ENCODE measurements at places on chromosomes 5 and 9. TPM values are rescaled to one million over a fixed set of nuclear protein-coding genes. Genes with fewer than 3 reads are reported as not detected.

CSF2 gene
- total RNA-seq, result not detected

DNAH5 gene
- total RNA-seq, result 0.62 TPM

DNA sequence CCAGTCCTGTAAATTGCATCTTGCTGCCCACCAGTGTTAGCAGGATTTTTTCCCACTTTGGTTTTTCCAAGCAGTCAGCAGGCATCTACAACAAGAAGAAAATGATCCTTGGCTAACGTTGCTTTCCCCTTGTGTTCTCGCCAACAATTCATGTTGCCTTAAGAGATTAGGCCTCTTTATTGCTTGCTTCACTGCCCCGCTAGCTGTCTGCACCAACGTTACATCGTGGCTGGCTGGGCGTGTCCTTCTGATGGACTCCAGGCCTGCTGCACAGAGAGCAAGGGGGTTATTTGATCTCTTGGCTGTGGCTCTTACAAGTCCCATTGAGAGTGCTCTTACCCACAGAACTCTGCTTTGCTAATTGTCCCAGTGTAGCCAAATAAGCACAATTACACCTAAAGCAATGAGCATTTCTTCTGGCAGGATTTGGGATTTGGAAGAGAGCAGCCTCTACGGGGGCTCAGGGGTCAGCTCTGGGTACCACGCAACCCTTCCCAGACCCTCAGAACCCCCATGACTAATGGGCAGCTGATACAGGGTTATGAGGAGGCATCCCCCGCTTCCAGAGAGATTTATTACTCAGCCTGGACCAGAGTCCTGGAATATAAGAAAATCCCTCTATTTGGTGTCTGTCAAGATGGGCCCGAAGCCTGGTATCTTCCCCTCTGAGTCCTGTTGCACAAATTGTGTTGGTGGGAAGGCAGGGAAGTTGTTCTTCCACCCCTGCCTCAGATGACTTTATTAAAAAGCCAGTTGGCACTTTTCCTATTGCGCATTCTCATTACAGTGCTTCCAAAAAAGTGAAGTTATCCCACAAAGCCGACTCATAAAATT is 17.6 kb downstream of the DCANP1 start:
- peak; percentile 46 for DNase-seq
- no peak overlapping the region for H3K4me3 ChIP-seq
- no peaks in the 10 kb centered on the region for H3K36me3 ChIP-seq
- no peaks in the 10 kb centered on the region for H3K27me3 ChIP-seq
- peaks cover 8% of the 10 kb centered on the region for H3K4me1 ChIP-seq

GRCh38 chr5:124698770-124699169 is 47.7 kb downstream of the ZNF608 start:
- peaks cover 10% of the 10 kb centered on the region for H3K36me3 ChIP-seq
- no peaks in the 10 kb centered on the region for H3K27me3 ChIP-seq
- H3K4me1 ChIP-seq, result peaks cover 68% of the 10 kb centered on the region
- DNase-seq, result no peak
- H3K27ac ChIP-seq, result peak overlapping the region; percentile 71

GRCh38 chr5:107930092-107930491 is 259.4 kb upstream of the EFNA5 start:
- no peak overlapping the region for H3K27ac ChIP-seq
- peaks cover 47% of the 10 kb centered on the region for H3K4me1 ChIP-seq
- H3K36me3 ChIP-seq, result no peaks in the 10 kb centered on the region
- no peak overlapping the region for H3K4me3 ChIP-seq
